Activated CD4-positive, CD25-positive, alpha-beta regulatory T cell treated with anti-CD3 and anti-CD28 coated beads, Interleukin-2, amount 50 U/mL, for 16 hours (primary cell): ENCODE measurements at places on chromosomes 1 and 21.

- no peak for DNase-seq
These were observed 109.3 kb downstream of the RUNX1 start for GRCh38 chr21:34939673-34940331.

DNA sequence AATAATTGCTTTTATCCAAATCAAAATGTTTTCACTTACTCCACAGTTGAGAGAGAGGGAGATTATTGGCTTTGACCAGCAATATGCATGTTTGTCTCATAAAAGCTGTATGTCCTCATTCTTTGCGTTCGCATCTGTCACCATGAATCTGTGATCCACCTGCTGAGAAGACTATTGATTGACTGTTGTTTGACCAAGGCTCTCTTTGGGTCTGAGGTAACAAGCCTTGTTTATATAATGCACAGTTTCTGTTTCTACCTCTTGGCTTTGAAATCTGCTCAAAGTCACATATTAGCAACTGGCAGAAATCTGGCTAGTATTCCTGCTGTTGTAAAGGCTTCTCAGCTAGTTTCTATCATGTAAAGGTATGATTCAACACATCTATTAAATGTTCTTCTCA, 157.0 kb downstream of the LYPLAL1 start:
- no peak for DNase-seq

- no peak for DNase-seq
These were observed 19.7 kb upstream of the RAB4A start for GRCh38 chr1:229251185-229251584.

GRCh38 chr1:213194383-213194782, 143.3 kb downstream of the RPS6KC1 start:
- DNase-seq = no peak

DNA sequence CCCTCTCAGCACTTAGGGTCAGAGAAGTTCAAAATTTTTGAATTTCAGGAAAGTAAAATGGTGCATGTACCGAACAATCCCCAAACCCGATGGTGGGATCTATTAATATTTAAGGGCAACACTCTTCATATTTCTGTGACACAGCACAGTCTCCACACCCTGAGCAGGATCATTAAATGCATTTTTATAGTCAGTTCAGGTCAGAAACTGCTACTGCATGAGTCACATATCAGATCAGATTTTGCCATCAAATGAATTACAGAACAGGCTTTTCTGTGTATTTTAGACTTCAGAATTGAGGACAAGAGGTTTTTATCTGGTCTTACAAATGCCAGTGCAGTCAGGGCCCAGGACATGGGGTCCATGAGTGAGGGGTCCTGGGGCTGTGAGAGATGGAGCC, 79.2 kb downstream of the RIPK4 start:
- DNase-seq = no peak

- no peak for DNase-seq
These were observed 27.5 kb downstream of the ARID1A start for GRCh38 chr1:26723013-26723991.

DNA sequence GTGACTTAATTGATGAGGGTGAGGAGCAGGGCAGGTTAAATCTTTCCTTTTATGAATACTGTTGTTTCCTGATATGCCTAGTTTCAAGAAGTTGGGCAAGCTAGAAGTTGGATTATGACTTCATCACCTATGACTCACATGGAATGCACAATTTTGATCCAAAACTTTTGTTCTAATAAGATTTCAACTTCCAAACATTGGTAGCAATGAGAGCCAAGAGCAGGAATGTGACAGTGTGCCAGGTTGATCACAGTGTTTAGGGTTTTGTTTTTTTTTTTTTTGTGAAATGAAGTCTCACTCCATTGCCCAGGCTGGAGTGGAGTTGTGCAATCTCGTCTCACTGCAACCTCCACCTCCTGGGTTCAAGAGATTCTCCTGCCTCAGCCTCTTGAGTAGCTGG, 349.4 kb downstream of the DUSP10 start:
- no peak for DNase-seq

DNA sequence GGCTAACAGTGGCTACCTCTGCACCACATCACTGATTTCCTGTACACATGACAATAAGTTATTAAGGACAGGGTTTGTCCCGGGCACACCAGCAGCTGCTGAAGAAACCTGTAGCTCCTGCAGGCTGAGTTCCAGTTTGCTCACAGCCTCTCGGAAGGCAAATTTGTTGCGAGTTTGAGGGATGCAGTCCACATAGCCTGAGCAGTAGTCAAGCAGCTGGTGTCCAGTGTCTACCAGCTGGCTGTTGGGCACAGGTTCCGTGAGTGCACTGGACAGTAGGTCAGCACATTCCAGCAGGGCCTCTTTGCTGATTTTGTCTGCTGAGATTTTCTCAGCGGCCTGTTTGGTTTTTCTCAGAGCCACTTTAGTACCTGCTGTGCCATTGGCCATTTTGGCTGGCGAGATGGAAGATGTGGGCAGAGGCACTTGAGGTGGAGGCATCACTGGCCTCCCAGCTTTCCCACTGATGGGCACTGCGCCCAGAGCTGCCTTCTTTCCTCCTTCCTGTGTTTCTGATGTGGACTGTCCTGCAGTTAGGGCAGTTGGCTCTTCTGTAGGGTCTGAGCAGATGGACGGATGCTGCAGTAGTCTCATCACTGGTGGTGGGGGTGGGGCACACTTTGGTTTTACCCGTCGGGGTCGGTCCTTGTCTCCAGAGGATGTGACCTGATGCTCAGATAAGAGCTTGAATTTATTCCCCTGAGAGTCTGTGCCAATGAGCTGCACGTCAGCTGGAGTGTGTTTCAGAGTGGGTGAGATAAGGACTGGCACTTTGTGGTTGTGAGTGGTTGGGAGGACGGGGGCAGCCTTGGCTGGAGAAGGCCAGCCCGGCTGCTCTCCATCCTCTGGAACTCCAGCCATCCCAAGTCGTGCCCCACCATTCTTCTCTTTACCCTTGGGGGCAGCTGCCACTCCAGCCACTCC, 26.1 kb downstream of the TOR3A start:
- DNase-seq = no peak

DNA sequence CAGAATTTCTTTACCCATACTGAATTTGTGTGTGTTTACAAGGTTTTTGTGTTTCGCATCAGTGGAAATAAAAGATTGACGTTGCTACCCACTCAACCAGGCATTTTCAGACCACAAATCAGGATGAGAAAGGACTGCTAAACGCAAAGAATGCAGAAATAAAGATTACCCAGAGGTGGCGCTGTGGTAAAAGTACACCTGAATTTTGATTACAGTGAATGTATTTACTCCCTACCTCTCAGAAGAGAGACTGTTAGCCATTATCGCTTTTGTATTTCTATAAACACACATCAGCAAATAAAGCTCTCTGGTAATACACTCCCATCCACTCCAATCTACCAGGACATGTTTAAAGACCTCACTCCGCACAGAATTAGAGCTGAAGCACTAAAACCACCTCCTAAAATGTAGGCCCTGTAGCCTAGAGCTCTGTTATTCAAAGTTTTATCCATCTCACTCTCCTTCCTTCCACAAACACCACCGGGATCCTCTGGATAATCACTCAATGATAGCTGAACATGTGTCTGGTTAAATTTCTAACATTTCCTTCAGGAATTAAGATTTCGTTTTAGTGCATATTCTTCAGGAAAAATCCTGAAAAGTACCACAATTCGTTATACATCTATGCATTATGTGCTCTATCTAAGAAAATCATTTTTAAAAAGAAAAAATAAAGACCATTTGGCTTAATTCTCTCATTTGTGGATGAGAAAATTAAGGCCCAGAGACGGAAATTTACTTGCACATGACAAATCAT, 2.5 kb upstream of the LMO4 start:
- no peak for DNase-seq

GRCh38 chr1:40648200-40648599, 17.3 kb downstream of the RIMS3 start:
- DNase-seq = no peak

- DNase-seq = no peak
These were observed 630 bp upstream of the LHX9 start for GRCh38 chr1:197916500-197916983.

- no peak for DNase-seq
These were observed 59.5 kb upstream of the TLR5 start for GRCh38 chr1:223202376-223203033.

DNA sequence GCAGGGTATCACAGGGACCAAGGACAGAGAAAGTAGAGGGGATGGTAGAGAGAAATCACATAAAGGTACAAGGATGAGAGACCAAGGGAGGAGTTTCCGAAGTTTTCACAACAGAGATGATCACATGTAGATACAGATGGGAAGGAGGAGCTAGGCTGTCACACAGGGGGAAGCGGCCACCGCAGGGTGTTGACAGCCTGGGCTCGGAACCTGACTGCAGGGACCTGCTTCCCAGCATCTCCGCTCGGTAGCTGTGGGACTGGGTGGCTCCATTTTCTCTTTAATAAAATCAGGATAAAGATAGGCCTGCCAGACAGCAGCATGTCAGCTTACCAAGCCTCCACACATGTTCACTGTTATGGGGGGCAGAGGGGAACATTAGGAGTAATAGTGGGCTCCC, 32.3 kb downstream of the CDCA8 start:
- DNase-seq = no peak

DNA sequence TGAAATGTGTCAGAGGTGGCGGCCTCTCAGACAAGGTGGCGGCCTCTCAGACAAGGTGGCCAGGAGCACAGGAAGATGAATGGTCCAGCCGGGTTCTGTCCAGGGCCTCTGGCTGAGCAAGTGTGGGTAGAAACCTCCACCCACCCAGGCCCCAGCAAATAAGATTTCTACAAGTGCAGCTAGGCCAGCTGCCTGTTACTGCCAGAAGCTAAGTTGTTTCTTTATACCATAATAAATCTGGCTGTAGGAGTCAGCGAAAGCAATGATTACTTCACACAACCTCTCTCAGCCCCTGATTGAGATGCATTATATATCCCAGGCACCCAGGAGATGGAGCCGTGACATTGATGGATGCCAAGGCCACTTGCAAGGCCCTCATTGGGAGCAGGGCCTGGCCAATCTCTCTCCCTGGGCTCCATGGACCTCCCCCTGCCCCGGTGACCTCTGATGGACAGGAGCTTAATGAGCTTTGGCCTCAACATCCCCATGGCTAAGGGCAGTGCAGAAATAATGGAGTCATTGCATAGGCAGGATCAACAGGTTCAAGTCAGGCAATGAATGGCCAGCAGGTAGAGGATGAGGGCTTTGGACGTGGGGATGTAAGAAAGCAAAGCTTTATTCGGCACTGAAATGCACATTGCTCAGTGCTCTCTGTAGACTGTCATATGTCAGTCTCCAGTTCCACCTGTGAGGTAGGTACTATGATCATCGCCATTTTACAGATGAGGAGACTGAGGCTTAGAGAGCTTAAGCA, 92.9 kb downstream of the PTPRU start:
- no peak for DNase-seq

DNA sequence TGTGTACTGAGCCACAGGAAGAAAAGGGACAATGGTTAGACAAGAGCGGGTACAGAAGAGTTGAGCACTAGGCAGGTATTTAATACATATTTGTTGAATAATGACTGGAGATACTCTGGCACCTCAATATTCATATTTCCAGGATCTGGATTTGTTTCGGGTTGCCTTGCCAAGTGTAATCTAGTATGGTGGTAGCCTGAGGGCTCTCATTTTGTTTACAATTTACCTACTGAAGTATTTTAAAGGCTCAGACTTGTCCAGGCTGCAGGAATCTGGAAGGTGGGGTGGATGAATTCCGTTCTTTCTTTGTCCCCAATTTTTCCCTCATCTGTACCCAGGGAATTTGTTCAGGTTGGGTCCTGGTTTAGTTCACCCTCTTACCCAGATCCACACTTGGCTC, 95.0 kb downstream of the CACHD1 start:
- no peak for DNase-seq

- no peak for DNase-seq
These were observed 15.2 kb downstream of the PRR9 start for GRCh38 chr1:153232553-153232952.

GRCh38 chr1:218742467-218743262, 397.5 kb downstream of the TGFB2 start:
- no peak for DNase-seq

DNA sequence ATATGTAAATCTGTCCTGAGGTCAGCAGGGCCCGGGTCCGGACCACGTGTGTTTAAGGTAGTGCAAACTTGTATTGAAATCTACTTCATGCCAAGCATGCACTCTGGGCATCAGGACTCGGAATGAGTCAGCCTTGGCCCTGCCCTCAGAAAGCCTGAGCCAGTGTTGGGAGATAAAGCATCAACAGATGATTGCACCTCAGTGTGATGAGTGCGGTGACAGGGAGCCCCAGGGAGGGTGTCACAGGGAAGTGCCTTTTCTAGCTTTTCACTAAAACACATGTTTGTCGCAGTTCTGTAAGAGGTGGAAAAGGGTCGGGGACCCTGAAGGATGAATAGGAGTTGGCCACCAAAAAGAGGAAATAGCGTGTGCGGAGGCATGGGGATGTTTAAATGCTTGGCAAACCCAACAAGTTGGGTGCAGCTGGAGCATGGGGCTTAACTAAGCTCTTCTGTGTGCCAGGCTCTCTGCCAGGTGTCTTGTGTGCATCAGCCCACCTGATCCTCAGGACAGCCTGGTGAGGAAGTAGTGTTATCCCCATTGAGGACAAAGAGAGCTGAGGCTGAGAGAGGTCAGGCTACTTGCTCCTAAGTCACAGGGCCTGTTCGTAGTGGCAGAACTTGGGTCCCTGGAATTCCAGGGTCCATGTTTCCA, 48.2 kb upstream of the EPB41 start:
- DNase-seq = no peak

DNA sequence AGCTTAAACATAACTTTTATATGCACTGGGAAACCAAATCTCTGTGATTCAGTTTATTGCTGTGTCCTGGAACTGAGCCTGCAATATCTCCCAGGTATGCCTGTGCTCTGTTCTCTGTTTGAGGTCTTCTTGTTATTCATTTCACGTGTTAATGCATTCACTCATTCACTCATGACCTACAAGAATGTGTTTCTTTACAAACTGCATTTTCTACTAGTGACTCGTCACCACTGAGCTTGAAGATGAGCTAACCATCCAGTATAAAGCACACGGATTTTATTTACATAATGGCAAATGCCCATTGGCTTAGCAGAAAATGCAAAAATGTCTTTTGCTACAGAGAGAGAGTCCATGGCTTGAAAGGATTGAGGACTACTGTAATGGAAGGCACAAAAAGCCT, 75.0 kb upstream of the DUSP10 start:
- DNase-seq = no peak

- DNase-seq = no peak
These were observed 47.7 kb downstream of the ETS2 start for GRCh38 chr21:38853421-38853919.

DNA sequence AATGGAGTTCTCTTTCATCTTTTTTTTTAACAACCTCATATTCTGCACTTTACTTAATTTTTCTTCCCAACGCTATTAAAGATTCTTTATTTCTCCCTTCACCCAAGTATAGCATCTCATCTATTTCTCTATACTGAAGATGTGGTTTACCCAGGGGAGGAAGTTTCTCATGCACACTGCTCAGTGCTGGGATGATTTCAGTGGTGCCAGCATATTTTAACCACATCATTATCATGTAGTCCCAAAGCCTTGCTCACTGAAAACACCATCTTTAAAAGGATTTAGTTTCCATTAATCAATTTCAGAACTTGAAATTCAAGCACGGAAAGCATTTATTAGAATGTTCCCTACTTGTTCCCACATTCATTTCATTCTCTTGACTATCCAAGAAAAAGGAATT, 725.7 kb downstream of the USP25 start:
- DNase-seq = no peak

- DNase-seq = no peak
These were observed 24.0 kb downstream of the CDK18 start for GRCh38 chr1:205528446-205528886.
